ENCODE measurements at places on chromosomes 11 and 22.

DNA sequence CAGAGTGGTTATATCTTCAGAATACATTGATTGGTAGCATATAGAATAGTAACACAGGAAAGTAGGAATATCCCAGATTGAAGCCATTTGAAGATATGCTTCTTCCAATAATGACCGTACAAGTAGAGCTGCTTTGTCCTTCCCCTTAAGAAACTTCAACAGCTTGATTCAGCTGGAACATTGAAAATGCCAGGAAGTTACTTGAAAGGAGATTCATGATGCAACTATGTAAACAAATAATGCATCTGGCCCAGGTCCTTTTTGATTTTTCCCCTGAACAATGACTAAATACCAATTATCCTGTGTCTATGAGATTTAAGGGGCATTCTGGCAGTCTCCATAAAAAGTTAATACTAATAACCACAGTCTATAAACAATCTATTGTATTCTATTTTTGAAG is 3.0 kb downstream of the DKK3 start:
- no peak for DNase-seq

- no peak for DNase-seq
Observed at GRCh38 chr11:122113836-122114825, 1.9 kb downstream of the BLID start.

DNA sequence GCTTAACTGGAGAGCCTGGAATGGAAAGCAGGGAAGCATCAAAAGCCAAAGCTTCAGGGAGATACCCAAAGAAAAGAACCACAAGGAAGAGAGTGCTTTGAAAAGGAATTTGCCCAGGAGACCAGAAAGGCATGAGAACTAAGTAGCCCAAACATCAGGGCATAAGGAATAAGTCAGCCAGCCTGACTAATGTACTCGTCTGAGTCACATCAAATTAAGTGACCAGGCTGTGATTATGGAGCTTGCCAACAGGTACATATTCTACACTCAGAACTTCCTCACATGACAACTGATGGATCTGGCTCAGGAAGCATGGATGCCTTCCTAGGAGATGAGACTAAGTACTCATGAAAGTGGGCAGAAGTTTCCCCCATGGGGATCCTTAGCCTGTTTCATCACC is 366.7 kb downstream of the BUD13 start:
- DNase-seq = no peak

DNA sequence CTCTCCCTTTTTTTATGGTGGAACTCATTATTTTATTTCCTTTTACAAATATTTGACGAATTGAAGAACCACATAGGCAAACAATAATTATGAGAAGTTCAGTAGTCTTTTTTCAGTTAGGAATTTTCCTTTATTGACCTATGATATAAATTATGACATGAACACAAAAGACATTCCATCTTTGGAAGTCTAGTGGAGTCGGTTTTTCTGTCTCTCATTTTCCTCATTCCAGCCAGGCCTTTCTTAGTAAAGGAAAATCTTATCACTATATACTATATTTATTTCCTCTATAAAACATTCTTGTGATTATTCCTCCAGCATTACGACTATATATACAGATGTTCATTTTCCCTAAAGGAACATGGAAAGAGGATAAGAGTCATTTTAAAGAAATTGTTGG is 1046.1 kb downstream of the DLG2 start:
- peak; percentile 67 for DNase-seq

DNA sequence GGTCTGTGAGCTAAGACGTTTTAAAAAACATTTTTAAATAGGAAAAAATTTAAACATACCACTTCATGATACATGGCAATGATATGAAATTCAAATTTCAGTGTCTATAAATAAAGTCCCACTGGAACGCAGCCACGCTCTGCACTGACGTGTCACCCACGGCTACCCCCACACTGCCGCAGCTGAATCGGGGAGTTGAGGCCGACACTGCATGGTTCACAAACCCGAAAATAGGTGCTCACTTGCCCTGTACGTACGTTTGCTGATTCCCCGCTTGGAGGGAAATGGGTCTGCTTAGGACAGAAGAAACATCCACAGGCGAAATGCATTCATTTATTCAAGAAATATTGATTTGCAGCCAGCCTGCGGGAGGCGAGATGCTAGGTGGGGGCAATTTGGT is 1342.3 kb downstream of the TBC1D22A start:
- DNase-seq = no peak

- no peak for DNase-seq
Observed at GRCh38 chr11:92295175-92296137, 70.8 kb downstream of the FAT3 start.

GRCh38 chr11:2582351-2582945 is 117.3 kb downstream of the KCNQ1OT1 start:
- DNase-seq = no peak

DNA sequence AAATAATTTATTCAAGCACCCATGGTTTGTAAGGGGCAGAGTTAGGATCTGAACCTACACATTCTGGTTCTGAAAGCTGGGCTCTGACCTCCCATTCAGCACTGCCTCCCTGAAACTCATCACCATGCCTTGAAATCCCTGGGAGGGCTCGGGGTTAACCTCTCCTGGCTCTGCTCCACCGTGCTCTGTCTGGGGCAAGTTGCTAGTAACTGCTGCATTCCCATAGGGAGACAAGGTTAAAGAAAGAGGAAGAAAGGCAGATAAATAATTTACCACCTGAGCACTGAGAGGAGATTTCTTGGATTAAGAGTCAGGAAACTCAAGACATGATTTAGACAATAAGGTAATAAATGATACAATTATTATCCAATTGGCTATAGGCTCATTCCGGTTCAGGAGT is 199.3 kb downstream of the KIF18A start:
- no peak for DNase-seq

DNA sequence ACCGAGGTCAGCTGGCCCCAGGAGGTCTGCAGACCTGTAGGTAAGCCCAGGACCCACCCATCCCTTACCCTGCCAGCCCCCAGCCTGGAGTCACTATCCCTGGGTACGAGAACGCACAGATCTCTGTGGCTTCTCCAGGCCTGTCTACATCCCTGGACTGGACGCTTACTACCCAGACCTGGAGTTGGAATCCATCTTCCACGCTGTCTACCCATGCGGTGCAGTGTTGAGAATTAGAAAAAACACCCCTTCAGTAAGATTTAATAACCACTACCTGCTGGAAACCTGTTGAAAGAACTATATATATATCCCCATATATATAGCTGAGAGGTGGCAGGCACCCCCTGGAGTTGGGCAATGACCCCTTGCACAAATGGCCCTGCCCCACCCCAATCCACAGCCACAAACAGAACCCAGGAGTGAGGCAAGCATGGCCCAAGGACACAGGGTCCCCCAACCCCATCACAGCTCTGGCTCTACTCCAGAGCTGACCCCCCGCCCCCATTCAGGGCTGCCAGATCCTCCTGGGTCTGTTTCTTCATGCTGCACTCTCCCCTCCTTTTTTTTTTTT is 17.7 kb upstream of the RGL4 start:
- no peak for DNase-seq

- DNase-seq = no peak
Observed at GRCh38 chr22:26321469-26321913, 107.6 kb upstream of the ASPHD2 start.

- DNase-seq = no peak
Observed at GRCh38 chr11:71248656-71249055, 3.7 kb downstream of the SHANK2 start.

- no peak for DNase-seq
Observed at GRCh38 chr22:46229701-46230100, 20.4 kb downstream of the CDPF1 start.

DNA sequence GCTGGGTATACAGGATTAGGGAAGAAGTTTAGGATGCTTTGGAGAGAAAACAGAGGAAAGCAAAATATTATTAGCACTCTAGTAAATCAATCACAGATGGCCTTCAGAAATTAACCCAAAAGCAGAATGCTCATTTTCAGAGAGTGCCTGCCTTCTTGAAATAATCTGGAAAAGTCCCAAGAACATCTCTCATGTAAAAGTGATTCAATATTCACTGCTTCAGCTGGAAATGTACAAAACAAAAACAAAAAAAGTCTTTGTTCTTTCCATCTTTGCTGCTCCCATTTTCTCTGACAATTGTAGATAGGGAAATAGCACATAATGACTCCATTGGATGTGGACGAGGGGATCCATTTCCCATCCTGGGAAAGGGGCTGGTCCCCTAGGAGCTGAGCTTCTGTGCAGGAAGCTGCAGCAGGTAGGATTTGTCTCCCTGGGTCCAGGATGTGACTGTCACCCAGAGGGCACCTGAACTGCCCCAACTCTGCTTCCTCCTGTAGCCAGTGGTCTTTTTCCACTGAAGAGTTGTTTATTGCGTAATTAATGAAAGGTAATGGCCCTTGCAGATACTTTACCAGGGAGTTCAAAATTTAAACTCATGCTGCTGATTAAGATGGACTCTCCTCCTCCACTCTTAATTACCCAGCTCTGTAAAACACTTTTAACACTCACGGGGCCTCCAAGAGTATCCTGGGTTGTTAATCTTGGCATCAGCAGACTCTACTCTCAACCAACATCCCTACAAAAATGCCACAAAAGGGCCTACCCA is 57.9 kb downstream of the SC5D start:
- no peak for DNase-seq

GRCh38 chr22:30247561-30247960 is 1.0 kb upstream of the LIF start:
- DNase-seq = no peak

- no peak for DNase-seq
Observed at GRCh38 chr11:44002191-44003093, 45.3 kb upstream of the ACCSL start.

DNA sequence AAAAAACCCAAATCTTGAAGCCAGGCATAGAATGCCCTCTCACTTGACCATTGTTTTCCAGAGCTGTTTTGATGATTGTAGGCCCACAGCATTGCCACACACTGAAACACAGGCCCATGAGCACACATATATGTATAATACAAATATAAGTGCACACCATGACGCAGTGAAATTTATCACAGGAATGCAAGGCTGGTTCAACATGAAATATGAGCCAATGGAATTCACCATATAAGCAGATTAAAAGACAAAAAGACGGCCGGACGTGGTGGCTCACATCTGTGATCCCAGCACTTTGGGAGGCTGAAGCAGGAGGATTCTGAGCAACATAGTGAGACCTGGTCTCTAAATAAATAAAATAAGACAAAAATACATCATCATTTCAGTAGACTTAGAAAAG is 9.4 kb upstream of the RNH1 start:
- DNase-seq = no peak

Data from NCI-H1930 (cell line).